ENCODE measurements at places on chromosomes 4 and X.

GRCh38 chr4:52863324-52863723 is 1.2 kb downstream of the RASL11B start:
- no peak for ATAC-seq

- ATAC-seq, result peak; percentile 64
Observed at GRCh38 chr4:155403886-155404285, 27.1 kb upstream of the MAP9 start.

- ATAC-seq, result no peak
Observed at GRCh38 chrX:154014429-154015380, 5.0 kb downstream of the IRAK1 start.

- no peak for ATAC-seq
Observed at GRCh38 chrX:10591363-10592335, 28.7 kb downstream of the MID1 start.

GRCh38 chr4:77047037-77047436 is 28.8 kb downstream of the CCNI start:
- no peak for ATAC-seq

DNA sequence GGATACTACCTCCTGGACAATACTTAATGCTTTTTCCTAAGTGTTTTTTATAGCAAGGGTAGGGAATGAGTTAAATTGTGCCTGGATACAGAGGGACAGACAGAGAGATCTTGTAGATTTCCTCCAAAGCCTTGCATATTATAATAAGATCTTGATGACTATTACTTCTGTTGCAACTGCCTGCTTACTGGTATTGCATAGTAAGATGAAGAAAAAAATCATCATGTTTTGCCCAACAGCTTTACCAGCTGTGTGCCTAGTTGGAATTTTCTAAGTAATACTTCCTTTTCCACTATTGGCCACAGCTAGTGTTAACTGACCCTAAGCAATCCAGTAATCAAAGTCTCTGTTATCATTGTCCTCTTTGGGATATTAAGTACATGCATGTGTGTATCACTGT is 139.0 kb downstream of the DCK start:
- ATAC-seq, result no peak

DNA sequence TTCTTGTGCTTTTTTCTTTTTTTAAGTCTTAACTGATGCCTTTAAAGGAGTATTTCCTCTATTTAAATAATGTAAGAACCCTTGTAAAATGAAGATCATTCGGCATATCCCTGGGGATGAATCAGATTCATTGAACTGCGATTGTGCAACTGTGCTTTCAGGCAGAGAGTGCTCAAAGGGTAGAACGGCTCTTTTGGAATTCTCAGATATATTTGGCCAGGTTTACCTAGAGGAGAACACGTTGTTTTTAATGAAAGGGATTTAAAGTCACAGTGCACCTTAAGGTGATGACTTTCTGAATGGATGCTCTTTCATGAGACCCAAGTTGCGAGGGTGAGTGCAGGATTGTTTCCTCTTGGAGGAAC is 51.6 kb upstream of the ELOVL6 start:
- ATAC-seq, result no peak

DNA sequence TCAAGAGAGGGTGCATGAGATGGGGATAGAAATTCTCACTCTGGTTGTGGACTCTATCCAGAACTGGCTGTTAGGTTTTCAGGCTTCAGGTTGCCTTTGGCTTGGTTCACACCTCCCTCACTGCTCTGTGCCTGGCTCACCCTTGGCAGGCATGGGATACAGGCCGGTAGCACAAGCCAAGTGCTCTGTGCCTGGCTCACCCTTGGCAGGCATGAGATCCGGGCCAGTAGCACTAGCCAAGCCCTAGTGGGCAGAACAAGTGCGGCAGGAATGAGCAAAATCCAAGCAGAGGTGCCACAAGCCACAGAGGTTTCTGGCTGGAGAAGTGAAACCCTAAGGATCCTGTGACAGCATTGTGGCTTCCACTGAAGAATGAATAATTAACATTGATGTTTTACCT is 1642.3 kb downstream of the C4orf33 start:
- ATAC-seq, result no peak

- ATAC-seq, result no peak
Observed at GRCh38 chrX:150752124-150752523, 58.9 kb downstream of the MTMR1 start.

DNA sequence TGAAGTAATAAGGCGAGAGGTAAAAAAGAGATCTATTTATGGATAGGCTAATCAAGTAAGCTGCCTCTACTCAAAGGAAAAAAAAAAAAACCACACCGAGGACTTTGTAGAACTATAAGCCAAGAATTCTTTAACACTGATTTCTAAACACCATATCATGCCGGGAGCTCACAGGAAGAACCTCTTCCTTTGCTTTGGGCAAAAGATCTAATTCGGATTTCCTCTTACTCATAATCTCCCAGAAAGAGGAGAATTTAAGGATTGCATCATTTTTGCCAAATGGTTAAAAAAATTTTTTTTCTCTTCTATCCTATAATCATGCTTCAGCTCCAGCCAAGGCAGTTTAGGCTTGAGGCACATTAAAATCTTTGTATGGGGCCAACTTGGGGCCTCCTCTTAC is 95.5 kb downstream of the ZNF827 start:
- ATAC-seq, result no peak

DNA sequence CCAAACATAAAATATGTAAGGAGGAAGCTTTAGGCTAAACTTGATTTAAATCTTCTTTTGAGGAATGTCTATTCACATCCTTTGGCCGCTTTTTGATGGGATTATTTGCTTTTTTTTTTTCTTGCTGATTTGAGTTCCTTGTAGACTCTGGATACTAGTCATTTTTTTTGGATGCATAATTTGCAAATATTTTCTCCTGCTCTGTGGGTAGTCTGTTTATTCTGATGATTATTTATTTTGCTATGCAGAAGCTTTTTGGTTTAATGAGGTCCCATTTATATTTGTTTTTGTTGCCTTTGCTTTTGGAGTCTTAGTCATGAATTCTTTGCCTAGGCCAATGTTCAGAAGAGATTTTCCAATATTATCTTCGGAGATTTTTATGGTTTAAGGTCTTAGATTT is 144.9 kb downstream of the MAGEC2 start:
- ATAC-seq, result no peak

- ATAC-seq, result no peak
Observed at GRCh38 chrX:77412631-77413030, 34.6 kb upstream of the FGF16 start.

DNA sequence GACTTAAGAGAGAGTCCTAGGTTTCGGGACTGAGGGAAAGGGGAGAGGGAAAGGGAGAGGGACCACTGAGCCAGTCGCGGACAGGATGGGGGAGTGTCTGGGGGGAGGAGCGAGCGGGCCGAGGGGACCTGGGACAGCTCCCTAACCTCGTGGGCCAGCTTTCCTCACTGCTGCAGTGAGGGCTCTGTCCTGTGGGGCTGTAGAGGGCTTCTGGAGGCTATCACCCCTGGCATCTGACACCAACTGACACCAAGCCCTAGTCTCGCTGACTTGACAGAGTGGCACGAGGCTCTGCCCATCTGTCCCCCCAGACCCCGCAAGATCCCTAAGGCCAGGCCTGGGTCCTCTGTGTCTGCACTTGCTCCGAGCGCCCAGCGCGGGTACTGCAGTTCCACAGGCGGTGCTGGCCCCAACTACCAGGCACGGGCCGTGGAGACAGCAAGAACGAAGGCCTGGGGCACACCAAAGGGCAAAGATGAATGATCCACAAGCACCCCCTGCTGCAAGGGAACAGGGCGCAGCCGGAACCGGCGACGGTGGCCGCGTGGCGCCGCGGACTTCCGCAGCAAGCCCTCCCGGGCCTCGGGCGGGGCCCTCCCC is 465 bp downstream of the HAUS7 start:
- ATAC-seq, result peak; percentile 31

GRCh38 chr4:57575426-57575825 is 465.2 kb upstream of the IGFBP7 start:
- no peak for ATAC-seq

DNA sequence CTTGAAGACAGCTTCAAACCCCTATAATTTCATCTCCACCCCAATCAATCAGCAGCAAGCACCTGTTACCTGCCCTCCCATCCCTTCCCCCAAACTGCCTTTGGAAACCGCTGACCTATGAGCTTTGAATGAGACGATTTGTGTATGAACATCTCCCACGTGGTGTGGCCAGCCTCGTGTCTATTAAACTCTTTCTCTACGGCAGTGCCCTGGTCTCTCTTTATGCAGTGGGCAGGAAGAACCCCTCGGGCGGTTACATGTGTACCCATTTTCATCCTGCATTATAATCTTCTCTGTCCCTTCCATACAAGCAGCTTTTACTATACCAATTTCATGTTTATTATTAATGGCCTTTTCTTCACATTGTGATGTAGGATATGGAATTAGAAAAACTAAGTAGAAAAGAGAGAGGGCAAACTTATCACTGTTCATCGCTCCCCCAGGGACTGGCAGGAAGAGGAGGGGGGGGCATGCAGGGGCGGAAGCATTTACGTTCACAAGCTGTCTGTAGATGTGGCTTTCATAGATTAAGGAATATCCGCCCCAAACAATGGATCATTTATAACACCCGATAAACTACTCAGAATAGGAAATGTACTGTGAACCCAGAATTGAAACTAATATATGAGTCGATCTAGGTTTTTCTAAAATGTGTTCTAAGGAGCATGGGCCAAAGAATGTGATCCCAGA is 95.5 kb upstream of the ZNF518B start:
- ATAC-seq, result no peak

- ATAC-seq, result no peak
Observed at GRCh38 chr4:109294468-109295020, 7.9 kb downstream of the COL25A1 start.

DNA sequence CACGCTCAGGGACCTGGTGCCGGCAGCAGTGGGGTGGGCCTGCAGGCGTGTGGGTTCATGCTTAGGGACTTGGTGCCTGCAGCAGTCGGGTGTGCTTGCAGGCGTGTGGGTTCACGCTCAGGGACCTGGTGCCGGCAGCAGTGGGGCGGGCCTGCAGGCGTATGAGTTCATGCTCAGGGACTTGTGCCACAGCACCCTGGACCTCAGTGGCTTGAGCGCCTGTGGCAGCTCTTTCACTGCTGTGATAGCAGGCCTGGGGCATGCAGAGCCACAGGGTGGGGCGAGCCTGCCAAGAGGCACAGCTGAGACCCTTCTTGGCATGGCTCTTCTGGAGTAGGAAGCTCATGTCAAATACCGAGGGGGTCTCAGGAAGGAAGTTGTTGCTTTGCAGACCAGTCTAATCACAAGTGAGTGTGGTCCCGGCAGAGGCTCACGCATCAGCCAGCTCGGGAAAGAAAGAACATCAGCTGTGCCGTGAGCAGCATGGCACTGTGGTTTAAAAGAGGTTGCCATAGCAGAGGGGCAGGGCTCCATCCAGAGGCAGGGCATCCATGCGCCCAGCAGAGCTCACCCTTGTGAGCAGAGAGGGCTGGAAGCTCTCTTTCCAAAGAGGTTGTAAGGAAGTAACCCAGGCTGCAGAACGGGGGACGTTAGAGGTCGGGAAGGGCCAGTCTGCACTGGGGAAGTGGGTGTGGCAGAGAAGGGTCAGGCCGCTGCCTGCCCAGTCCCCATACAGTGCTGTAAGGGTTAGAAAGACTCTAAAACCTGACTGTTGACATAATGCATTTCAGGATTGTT is 21.1 kb downstream of the PIGG start:
- no peak for ATAC-seq

- ATAC-seq, result no peak
Observed at GRCh38 chr4:170652571-170652970, 562.8 kb upstream of the AADAT start.

DNA sequence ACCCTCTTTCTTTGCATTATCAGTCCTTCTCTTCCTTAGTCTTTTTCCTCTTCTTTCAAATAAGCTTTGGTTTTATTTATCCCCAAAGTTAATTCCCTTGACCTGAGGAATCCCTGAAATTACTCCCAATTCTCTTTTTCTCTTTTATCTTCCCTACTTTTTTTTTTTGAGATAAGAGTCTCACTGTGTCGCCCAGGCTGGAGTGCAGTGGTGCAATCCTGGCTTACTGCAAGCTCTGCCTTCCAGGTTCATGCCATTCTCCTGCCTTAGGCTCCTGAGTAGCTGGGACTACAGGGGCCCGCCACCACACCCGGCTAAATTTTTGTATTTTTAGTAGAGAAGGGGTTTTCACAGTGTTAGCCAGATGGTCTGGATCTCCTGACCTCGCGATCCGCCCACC is 17.8 kb downstream of the CAMK2D start:
- no peak for ATAC-seq

DNA sequence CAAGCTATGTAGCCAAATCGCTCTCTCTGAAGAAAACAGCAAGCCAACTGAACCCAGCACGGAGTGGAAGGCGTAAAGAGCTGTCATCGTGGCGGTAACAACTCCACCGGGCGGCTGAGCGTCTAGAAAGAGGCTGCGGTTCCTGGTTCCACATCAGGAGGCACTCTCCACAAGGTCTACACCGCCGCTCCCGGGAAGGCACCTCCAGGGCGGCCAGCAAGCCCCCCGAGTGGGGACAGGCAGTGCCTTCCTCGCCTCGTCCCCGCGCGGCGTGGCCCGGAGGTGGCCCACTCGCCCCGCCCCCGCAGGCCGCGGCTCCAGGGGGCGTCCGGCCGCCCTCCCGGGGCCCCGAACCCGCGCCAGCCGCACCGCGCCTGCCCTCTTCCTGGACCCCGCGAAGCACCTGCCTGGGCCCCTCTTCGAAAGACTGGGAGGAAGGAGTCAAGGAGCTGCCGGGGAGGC is 755 bp downstream of the KLHL8 start:
- ATAC-seq, result no peak

DNA sequence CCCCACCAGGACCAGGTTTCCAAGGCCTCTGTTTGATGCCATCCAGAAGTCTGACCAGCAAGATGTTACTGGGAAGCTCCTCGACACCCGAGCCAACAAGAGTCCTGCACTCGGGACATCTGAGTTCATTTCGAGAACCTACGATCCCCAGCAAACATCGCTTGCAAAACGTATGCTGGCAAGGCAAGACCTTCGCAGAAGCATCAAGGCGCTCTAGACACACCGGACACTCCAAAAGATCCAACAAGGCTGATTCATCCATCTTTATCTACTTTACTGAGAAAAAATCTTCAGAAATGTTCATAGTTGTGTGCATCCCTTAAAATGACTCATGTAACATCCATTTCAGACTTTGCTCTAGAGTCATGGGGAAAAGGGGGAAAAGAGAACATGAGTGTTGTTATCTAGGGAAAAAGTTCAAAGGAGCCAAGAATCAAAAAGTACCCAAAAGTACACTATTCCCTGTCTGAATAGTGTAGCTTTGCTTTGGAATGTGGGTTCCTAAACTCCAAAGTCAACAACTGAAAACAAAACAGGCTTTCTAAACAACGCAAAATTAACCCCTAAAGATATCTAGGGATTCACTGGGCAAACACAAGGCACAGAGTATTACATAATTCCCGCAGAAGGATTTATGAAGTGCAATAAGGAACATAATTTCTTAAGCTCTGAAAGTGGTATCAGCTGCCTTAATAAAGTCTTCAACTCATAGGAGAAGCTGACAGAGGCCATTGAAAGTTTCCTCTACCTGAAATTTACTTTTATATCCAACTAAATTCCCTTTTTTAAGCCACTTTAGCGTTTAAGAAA is 1.6 kb downstream of the SH3RF1 start:
- ATAC-seq, result no peak

- peak; percentile 89 for ATAC-seq
Observed at GRCh38 chrX:153818571-153819383, 11.6 kb downstream of the PDZD4 start.

- ATAC-seq, result peak; percentile 6
Observed at GRCh38 chr4:10092481-10093270, 23.9 kb downstream of the WDR1 start.

Data from motor neuron (in vitro differentiated cells).